Caki2 (cell line): ENCODE measurements at places on chromosomes 13 and 19. TPM values are rescaled to one million over a fixed set of nuclear protein-coding genes. Genes with fewer than 3 reads are reported as not detected.

RGCC gene
- 2.5 and 10.1 TPM in 2 replicates for total RNA-seq

ANKRD24 gene
- 0.64 and 1.9 TPM in 2 replicates for total RNA-seq

ZNF225 gene
- 2.2 and 4.5 TPM in 2 replicates for total RNA-seq

IL11 gene
- not detected in 2 replicates for total RNA-seq

PEX11G gene
- 4.7 and 9.1 TPM in 2 replicates for total RNA-seq

GSX1 gene
- total RNA-seq, result not detected in 2 replicates

PHF11 gene
- total RNA-seq, result 6.7 and 8.8 TPM in 2 replicates

CEACAM4 gene
- not detected in 2 replicates for total RNA-seq

CGB3 gene
- total RNA-seq, result not detected in 2 replicates

NR2F6 gene
- 121 and 145 TPM in 2 replicates for total RNA-seq

NRTN gene
- 15.0 and 16.7 TPM in 2 replicates for total RNA-seq

NLRP9 gene
- not detected in 2 replicates for total RNA-seq

C13orf46 gene
- total RNA-seq, result not detected in 2 replicates

OR4F17 gene
- not detected in 2 replicates for total RNA-seq

KIR3DL2 gene
- not detected in 2 replicates for total RNA-seq

KLK5 gene
- not detected in 2 replicates for total RNA-seq

LHB gene
- not detected in 2 replicates for total RNA-seq

ATXN8OS gene
- not detected in 2 replicates for total RNA-seq

DDA1 gene
- 17.9 and 23.5 TPM in 2 replicates for total RNA-seq

RASGRP4 gene
- total RNA-seq, result not detected in 2 replicates

ERF gene
- 47.1 and 49.5 TPM in 2 replicates for total RNA-seq

SERTM1 gene
- not detected in 2 replicates for total RNA-seq

INSR gene
- total RNA-seq, result 0.64 and 7.0 TPM in 2 replicates

CGB2 gene
- 3.7 TPM in 1 of 2 replicates, not detected in the other for total RNA-seq

KCNJ14 gene
- total RNA-seq, result 0.37 and 0.78 TPM in 2 replicates

MAST1 gene
- 1.8 and 20.8 TPM in 2 replicates for total RNA-seq

SLC15A1 gene
- total RNA-seq, result not detected in 2 replicates

ZNF556 gene
- 0.20 TPM in 1 of 2 replicates, not detected in the other for total RNA-seq

N4BP2L2 gene
- 27.2 and 39.9 TPM in 2 replicates for total RNA-seq
